ENCODE measurements at places on chromosomes 2 and 18.

DNA sequence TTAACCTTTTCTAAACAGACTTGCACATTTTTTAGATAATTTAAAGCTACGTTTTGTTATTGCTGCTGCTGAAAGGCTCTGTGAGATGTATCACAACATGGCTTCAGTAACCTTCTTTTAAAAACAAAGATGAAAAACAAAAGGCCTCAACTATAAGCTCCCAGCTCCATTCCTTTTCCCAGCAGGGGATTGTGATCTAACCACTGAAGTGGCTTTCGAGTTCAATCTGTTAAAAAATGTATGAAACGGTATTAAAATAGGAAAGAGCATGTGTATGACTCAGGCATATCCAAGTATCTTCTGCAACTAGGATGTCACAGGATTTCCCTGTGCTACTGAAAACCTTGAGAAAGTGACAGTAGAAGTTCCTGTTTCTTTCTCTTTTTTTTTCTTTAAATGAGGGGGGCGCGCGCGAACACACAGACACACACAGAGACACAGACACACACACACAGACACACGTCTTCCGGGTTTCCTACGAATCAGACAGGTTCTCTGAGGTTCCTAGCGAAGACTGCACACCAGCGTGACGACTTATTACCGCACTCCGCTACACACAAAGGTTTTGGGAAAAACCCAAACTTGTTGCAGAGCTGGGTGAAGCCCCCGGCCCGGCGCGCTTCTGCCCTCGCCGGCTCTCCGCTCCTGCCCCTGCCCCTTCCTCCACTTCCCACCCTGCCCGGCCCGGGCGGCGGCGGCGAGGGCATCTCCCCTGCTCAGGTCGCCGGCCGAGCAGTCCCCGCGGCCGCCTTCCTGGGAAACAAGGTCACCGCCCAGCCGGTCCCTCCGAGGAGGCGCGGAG is 86.8 kb downstream of the RBMS1 start:
- peaks cover 80% of the 10 kb centered on the region for H3K4me1 ChIP-seq
- peak; percentile 78 for DNase-seq
- peak overlapping the region; percentile 94 for H3K27ac ChIP-seq
- no peaks in the 10 kb centered on the region for H3K27me3 ChIP-seq
- H3K4me3 ChIP-seq = peak overlapping the region; percentile 82

DNA sequence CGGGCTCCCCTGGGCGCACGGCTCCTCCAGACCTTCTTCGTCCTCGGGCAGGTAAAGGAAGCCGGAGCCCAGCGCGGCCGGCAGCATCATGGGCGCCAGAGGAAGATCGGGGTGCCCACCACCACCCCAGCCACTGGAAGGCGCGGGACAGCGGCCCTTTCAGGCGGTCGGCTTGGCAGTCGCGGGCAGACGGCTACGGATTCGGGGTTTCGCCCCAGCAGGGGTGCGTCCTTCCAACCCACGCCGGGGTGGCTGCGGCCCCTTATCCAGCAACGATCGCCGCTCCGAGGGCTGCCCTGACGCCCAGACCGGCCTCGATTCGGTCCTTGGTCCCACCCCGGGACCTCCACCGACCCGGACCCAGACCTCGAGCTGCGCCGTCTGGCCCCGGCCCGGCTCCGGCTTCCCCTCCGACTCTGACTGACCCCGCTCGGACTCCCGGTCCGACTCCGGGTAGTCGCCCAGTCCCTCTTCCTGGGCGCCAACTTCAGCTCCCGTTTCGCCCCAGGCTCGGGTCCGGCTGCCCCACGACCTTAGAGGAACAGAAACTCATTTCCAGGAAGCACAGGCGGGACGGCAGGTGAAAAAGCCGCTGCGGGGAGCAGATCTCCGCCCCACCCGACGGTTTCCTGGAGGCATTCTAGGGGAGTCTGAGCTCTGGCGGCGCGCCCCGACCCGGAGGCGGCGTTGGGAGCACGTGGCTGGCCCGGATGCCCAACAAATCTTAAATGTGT is 30.2 kb upstream of the SSB start:
- H3K4me1 ChIP-seq = peaks cover 7% of the 10 kb centered on the region
- no peaks in the 10 kb centered on the region for H3K36me3 ChIP-seq
- peak; percentile 44 for DNase-seq
- no peak overlapping the region for H3K27ac ChIP-seq

DNA sequence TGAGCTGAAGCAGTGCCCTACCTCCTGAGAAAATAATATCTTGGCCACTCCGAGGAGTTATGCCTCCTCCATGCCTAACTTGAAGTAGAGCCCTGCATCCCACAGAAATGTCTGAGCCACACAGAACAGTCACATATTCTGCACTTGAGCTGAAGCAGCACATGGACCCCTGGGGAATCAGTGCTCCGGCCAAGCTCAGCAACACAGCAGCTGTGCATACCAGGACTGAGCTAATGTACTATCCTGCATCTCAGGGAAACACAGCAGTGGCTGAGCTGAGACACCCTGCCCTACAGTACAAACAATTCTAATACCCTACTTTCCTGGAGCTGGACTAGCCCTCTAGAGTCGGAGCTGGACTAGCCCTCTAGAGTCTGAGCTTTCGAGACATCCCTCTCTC is 166.9 kb downstream of the ZNF516 start:
- H3K27me3 ChIP-seq = peaks cover 10% of the 10 kb centered on the region
- H3K27ac ChIP-seq = no peak overlapping the region
- H3K36me3 ChIP-seq = no peaks in the 10 kb centered on the region
- no peaks in the 10 kb centered on the region for H3K4me1 ChIP-seq
- H3K4me3 ChIP-seq = no peak overlapping the region
- DNase-seq = no peak

GRCh38 chr18:63000839-63001238 is 285.5 kb downstream of the PHLPP1 start:
- peaks cover 11% of the 10 kb centered on the region for H3K27me3 ChIP-seq
- no peak for DNase-seq
- no peaks in the 10 kb centered on the region for H3K4me1 ChIP-seq
- no peak overlapping the region for H3K4me3 ChIP-seq
- H3K36me3 ChIP-seq = no peaks in the 10 kb centered on the region

DNA sequence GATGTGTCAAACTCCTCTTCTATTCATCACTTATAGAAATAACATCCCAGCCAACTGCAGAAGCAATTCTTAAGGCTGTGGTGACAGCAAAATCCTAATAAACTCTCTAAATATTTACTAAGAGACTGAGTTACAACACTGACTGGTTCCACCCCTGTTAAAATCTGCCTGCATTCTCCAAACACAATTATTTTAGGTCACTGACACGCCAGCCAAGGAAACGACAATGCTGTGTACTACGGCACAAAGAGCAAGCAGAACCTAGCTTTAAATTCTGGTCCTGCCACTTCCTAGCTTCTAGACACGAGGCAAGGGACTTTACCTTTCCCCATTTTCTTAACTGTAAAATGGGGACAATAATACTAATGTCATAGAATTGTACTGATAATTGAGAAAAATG is 4.1 kb downstream of the CYRIA start:
- no peak for DNase-seq
- H3K27me3 ChIP-seq = peaks cover 42% of the 10 kb centered on the region
- no peak overlapping the region for H3K27ac ChIP-seq
- peaks cover 14% of the 10 kb centered on the region for H3K4me1 ChIP-seq

GRCh38 chr2:47344890-47345589 is 57.9 kb upstream of the MSH2 start:
- peaks cover 22% of the 10 kb centered on the region for H3K27me3 ChIP-seq
- peaks cover 10% of the 10 kb centered on the region for H3K4me1 ChIP-seq
- no peaks in the 10 kb centered on the region for H3K36me3 ChIP-seq
- no peak for DNase-seq
- no peak overlapping the region for H3K4me3 ChIP-seq

GRCh38 chr2:12856934-12857601 is 140.3 kb downstream of the TRIB2 start:
- H3K27ac ChIP-seq = no peak overlapping the region
- peak; percentile 36 for DNase-seq
- H3K27me3 ChIP-seq = no peaks in the 10 kb centered on the region
- peaks cover 19% of the 10 kb centered on the region for H3K4me1 ChIP-seq
- no peak overlapping the region for H3K4me3 ChIP-seq

DNA sequence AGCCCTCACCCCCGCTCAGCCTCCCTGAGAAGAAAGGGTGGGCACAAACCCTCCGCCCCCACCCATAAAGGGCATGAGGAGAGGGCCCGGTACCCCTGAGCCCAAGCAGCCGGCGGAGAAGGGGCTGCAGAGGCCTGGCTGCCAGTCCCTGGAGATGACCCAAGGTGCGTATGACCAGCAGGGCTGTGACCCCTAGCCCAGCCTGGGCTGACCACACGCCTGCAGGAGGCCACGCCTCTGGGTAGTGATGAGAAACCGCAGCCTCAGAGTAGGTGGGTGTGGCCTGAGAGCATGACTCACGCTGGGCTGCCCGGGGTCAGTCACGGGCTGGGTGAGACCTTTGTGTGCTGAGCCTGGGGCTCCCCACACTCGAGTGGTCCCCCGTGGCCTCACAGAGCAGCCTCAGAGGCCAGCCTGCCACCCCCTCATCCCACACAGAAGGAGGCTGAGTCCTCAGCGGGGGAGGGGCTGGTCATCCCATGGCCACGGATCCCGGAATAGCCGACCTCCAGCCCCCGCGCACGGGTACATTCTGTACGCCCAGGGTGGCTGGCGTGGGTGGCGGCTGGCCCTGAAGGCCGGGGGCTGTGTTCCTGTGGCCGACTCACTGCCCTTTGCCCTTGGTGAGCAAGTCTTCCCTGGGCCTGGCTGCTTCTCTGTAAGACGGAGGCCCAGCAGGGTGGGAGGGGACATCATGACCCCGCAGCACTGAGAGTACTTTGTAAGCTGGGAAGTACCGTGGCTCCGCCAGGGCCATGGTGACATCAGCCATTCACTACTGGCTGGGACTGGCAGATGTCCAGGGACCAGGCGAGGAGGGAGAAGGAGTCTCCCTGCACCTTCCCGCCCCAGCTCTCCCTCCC is 110.8 kb upstream of the OTOS start:
- H3K36me3 ChIP-seq = no peaks in the 10 kb centered on the region
- H3K27ac ChIP-seq = no peak overlapping the region
- peaks cover 11% of the 10 kb centered on the region for H3K27me3 ChIP-seq
- no peaks in the 10 kb centered on the region for H3K4me1 ChIP-seq
- no peak overlapping the region for H3K4me3 ChIP-seq
- peak; percentile 15 for DNase-seq

DNA sequence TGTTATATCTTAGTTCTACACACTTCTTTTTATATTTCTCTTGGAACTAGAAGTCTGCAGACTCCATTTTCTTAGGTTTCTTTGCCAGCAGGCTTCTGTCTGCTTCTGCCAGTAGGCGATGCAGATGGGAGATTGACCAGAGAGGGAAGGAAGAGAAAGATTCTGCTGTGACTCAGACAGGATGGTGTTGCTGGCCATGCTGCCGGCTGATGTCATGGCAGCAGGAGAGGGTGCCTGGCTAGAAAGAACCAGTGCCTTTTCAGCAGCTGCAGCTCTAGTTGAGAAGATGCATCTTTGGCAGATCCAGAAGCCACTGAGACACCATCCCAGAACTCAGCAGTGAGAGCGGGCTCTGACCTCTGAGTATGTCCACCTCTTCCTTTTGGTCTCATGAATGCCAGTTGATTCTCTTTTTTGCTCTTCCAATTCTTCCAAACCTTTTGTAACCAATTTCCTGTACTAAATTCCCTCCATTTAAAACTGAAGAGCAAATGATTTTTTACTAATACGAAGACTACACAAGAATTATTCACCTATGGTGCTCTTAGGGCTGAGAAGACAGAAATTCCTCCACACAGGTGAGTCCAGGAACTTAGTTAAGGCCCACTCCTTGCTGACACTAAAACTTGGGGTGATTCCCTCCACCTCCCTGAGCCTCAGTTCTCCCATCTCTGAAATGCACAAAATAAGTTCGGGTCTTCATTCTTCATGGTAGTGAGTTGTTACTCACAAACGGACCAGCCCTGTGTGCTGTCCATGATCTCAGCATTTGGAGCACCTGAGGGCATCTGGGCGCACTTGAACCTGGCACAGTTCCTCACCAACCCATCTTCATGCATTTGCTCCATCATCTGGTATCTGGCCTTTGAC is 200.7 kb downstream of the MYCN start:
- H3K4me1 ChIP-seq = no peaks in the 10 kb centered on the region
- H3K36me3 ChIP-seq = no peaks in the 10 kb centered on the region
- no peak overlapping the region for H3K4me3 ChIP-seq
- no peak for DNase-seq
- no peak overlapping the region for H3K27ac ChIP-seq

DNA sequence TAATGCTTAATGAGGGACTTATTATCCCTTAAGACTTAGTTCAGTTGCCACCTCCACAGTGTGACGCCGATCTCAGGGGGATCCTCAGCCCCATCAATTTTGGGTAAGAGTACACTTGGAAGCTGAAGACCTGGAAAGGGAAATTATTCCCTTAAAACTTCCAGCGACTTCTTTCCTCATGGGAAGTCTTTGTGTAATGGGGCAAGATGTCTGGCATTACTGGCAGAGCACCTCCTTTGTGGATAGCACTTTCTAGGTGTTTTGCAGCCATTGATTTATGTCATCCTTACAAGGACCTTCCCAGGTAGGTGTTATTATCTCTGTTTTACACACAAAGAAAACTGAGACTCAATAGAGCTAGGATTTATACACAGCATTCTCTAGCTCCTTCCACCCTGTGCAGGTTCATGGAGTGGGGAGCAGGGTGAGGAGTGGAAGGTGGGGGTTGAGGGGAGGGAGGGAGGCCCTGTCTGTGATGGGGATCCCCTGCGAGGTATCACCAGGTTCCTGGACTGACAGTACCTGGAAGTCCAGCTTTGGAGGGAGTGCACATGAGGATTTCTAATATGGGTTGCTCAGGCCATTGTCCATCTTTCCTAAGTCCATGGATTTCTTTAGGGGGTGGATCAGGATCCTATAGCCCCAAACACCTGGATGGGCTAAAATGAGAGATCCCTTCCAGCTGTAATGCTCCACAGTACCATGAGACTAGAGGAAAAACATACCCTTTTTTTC is 79.4 kb downstream of the MYCN start:
- H3K4me3 ChIP-seq = no peak overlapping the region
- no peaks in the 10 kb centered on the region for H3K36me3 ChIP-seq
- H3K4me1 ChIP-seq = peaks cover 4% of the 10 kb centered on the region
- H3K27ac ChIP-seq = no peak overlapping the region
- peaks cover 12% of the 10 kb centered on the region for H3K27me3 ChIP-seq
- no peak for DNase-seq

DNA sequence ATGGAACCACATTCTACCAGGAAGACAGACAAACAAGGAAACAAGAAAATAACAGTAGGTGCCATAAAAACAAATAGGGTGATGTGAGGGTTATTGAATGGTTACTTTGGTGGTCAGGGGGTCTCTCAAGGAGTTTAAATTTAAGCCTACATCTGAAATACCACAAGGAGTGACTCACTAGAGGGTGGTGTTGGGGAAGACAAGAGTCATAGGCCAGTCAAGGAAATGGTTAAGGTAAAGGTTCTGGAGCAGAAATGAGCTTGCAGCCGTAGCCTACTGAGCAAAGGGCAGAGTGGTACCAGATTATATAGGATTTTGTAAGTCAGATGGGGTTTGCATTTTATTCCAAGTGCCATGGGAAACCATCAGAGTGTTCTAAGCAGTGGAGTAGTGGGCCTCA is 135.6 kb upstream of the DAPL1 start:
- peaks cover 4% of the 10 kb centered on the region for H3K36me3 ChIP-seq
- no peak overlapping the region for H3K4me3 ChIP-seq
- no peak overlapping the region for H3K27ac ChIP-seq
- no peaks in the 10 kb centered on the region for H3K27me3 ChIP-seq

All from activated CD4-positive, alpha-beta memory T cell treated with anti-CD3 and anti-CD28 coated beads for 36 hours (primary cell).